ENCODE measurements at places on chromosomes 7 and 10. TPM values are rescaled to one million over a fixed set of nuclear protein-coding genes. Genes with fewer than 3 reads are reported as not detected.

The SLC18A3 gene
- under 0.01 TPM for total RNA-seq

The GHRHR gene
- not detected for total RNA-seq

The CYP2C19 gene
- total RNA-seq: not detected

The PRKCQ gene
- total RNA-seq: under 0.01 TPM

Data from regular cardiac myocyte (primary cell).